Endodermal cell (in vitro differentiated cells): ENCODE measurements at places on chromosomes 2 and 18.

- no peaks in the 10 kb centered on the region for H3K27me3 ChIP-seq
- H3K4me1 ChIP-seq = peaks cover 2% of the 10 kb centered on the region
- H3K4me3 ChIP-seq = no peak overlapping the region
- no peak for DNase-seq
- H3K36me3 ChIP-seq = no peaks in the 10 kb centered on the region
These were observed 130.1 kb downstream of the LNPK start for GRCh38 chr2:175872005-175872348.

- H3K4me1 ChIP-seq = no peaks in the 10 kb centered on the region
- no peak overlapping the region for H3K4me3 ChIP-seq
- H3K36me3 ChIP-seq = no peaks in the 10 kb centered on the region
- H3K27me3 ChIP-seq = no peaks in the 10 kb centered on the region
- H3K27ac ChIP-seq = no peak overlapping the region
- DNase-seq = peak; percentile 44
These were observed 184.1 kb downstream of the CALCRL start for GRCh38 chr2:187263675-187264560.

- H3K36me3 ChIP-seq = no peaks in the 10 kb centered on the region
- DNase-seq = no peak
- H3K4me3 ChIP-seq = no peak overlapping the region
- H3K27me3 ChIP-seq = no peaks in the 10 kb centered on the region
- no peaks in the 10 kb centered on the region for H3K4me1 ChIP-seq
- no peak overlapping the region for H3K27ac ChIP-seq
These were observed 270.6 kb downstream of the DCC start for GRCh38 chr18:52610451-52611115.

DNA sequence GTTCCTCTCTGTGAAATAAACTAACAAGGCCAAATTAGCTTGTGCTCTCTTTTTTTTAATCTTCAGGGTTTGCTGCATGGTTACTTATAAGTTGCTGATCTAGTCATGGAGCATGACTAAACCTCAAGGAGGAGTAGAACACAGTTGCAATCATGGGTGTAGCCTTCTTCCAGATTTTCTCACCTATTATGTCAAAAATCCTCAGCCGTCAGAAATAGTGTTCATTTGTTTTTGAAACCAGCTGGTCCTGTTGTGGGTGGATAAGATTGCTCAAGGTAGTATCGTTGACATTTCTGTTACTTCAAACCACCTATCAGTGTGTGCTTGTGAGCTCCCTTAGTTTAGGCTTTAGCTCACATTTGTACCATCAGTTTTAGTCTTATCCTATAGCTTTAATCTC is 11.2 kb downstream of the RELCH start:
- H3K36me3 ChIP-seq = no peaks in the 10 kb centered on the region
- H3K4me3 ChIP-seq = peak overlapping the region; percentile 25
- H3K27me3 ChIP-seq = no peaks in the 10 kb centered on the region
- no peak for DNase-seq
- H3K4me1 ChIP-seq = peaks cover 6% of the 10 kb centered on the region
- H3K27ac ChIP-seq = no peak overlapping the region

GRCh38 chr2:181407171-181407570 is 50.0 kb upstream of the ITGA4 start:
- H3K4me3 ChIP-seq = no peak overlapping the region
- no peaks in the 10 kb centered on the region for H3K27me3 ChIP-seq
- DNase-seq = no peak
- peaks cover 13% of the 10 kb centered on the region for H3K4me1 ChIP-seq

- H3K36me3 ChIP-seq = no peaks in the 10 kb centered on the region
- peaks cover 15% of the 10 kb centered on the region for H3K27me3 ChIP-seq
- no peak for DNase-seq
- no peaks in the 10 kb centered on the region for H3K4me1 ChIP-seq
These were observed 66.5 kb downstream of the EVA1A start for GRCh38 chr2:75494137-75494769.

DNA sequence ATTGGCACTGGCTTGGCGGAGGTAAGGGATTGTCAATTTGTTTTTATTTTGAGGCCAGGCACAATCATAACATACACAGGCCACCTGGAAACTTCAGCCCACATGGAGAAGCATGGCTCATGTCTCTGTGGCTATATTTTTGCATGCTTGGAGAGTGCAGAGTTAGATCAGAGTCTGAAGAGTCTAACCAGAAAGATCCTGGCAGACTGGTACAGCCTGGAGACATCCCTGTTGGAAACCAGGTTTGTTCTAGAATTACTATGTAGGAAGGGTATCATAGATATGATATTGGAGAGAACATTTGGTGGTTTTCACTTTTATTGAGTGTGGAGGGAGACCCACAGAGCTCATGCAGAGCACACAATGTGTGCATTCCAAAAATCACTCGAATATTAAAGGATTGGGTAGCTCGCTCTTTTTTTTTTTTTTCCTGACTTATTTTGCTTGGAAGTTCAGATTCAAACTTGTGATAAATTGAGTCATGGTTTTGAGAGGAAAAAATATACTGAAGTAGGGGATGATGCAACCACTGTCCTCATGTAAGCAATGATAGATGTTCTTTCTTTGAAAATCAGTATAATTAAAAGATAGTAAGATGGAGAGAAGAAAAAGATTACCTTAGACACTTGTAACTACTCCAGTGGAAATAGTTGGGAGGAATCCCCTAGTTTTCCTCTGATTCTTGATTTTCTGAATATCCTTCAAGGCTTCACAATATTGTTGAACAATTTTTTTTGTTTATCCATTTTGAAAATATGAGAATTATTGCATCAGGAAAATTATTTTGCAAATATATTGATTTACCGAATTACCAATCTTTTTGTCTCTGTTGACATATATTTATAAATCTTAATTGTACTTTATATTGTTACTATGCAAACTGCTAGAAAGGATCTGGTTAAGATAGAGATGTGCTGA is 185.7 kb upstream of the ZEB2 start:
- H3K27ac ChIP-seq = no peak overlapping the region
- H3K4me3 ChIP-seq = no peak overlapping the region
- DNase-seq = no peak
- no peaks in the 10 kb centered on the region for H3K4me1 ChIP-seq

GRCh38 chr2:14615760-14616159 is 16.8 kb upstream of the LRATD1 start:
- no peak for DNase-seq
- H3K27ac ChIP-seq = no peak overlapping the region
- no peaks in the 10 kb centered on the region for H3K27me3 ChIP-seq
- no peaks in the 10 kb centered on the region for H3K36me3 ChIP-seq
- no peak overlapping the region for H3K4me3 ChIP-seq

- peak; percentile 42 for DNase-seq
- no peak overlapping the region for H3K4me3 ChIP-seq
- H3K4me1 ChIP-seq = no peaks in the 10 kb centered on the region
- H3K27me3 ChIP-seq = no peaks in the 10 kb centered on the region
- no peak overlapping the region for H3K27ac ChIP-seq
These were observed 56.7 kb downstream of the SDC1 start for GRCh38 chr2:20168048-20168726.

DNA sequence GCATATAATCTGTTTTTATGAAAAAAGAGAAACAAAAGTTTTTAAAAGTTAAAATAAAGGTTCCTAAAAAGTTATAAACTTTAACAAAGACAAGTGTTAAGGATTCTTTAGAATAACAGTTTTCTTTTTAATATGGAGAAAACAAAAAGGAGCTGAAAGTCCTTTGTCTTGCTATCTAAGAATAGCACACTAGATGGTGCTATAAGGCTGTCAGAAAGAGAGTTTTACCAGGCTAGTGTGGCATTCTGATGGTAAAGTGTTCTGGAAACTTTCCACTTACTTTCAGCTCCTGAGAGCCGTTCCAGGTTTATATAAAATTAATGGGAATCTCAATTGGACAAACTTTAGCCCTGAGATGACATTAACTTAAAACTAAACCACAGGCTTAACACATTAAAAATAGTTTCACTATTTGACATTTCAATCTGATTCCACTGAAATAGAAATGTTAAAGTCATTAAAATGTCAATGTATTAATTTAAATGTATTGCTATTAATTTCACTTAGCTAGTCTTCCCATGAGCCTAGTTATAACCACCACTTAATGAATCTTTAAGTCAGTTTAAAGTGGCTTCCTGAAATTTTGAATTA is 3.7 kb downstream of the FBXO48 start:
- H3K36me3 ChIP-seq = no peaks in the 10 kb centered on the region
- H3K27ac ChIP-seq = no peak overlapping the region
- DNase-seq = no peak
- no peaks in the 10 kb centered on the region for H3K4me1 ChIP-seq
- no peaks in the 10 kb centered on the region for H3K27me3 ChIP-seq

DNA sequence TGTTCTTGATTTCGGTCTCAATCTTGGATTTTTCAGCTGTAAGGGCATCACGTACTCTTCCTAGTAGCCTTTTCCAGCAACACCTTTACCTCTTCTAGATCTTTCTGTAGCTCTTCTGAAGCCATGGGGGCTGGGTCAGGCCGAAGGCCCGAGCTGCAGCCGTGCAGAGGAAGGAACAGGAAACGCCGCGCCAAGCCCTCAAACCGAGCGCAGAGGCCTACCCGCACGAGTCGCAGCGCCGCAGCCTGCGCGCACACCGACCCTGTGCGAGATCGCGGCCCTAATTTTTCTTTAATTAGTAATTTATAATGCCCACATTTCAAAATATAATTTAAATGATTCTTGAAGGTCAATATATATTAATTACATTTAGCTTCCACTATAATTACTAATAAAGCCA is 483.8 kb downstream of the NUP35 start:
- DNase-seq = no peak
- no peaks in the 10 kb centered on the region for H3K36me3 ChIP-seq
- H3K4me1 ChIP-seq = peaks cover 5% of the 10 kb centered on the region
- no peaks in the 10 kb centered on the region for H3K27me3 ChIP-seq

DNA sequence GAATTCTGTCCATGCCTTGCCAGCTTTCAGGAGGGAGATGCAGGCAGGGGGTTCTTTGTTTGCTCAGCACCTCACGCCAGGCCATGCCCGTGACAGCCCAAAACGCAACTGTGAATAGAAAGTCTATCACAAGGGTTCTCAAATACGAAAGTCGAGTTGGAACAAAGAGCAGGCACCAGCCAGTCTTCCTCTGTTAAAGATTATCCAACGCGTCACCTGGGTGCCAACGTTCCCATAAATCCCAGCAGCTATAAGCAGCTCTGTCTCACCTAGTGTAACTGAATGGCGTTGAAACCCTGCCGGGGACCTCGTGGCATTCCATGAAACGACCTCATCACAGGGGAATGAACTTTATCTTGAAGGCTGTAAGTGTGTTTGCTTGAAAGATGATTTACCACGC is 84.8 kb upstream of the GATA6 start:
- no peak overlapping the region for H3K4me3 ChIP-seq
- DNase-seq = peak; percentile 81
- no peaks in the 10 kb centered on the region for H3K36me3 ChIP-seq
- no peaks in the 10 kb centered on the region for H3K27me3 ChIP-seq
- no peak overlapping the region for H3K27ac ChIP-seq
- H3K4me1 ChIP-seq = peaks cover 14% of the 10 kb centered on the region

- H3K27ac ChIP-seq = no peak overlapping the region
- H3K27me3 ChIP-seq = no peaks in the 10 kb centered on the region
- H3K36me3 ChIP-seq = no peaks in the 10 kb centered on the region
- DNase-seq = peak; percentile 68
- no peak overlapping the region for H3K4me3 ChIP-seq
- H3K4me1 ChIP-seq = no peaks in the 10 kb centered on the region
These were observed 30.9 kb downstream of the GAREM1 start for GRCh38 chr18:32439802-32440201.

GRCh38 chr2:219416235-219416602 is 2.0 kb upstream of the DES start:
- no peaks in the 10 kb centered on the region for H3K27me3 ChIP-seq
- no peak overlapping the region for H3K4me3 ChIP-seq
- DNase-seq = peak; percentile 73
- H3K27ac ChIP-seq = no peak overlapping the region

DNA sequence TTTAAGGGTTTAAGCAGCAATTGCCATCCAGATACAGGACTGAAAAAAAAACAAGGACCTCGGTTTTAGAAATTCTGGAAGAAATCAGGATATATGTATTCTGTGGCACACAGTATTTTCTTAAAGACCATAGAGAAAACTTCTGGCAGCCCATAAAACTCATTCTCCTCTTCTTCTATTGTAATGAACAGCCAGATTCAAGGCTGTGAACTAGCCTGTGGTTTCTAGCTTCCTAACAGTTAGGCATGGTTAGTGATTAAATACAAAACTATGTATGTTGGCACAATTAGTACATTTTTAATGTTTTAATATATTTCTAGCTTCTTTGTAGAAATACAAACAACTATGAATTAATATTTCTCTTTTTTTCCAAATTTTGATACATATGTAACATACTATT is 555.7 kb downstream of the DSC3 start:
- DNase-seq = no peak
- H3K4me3 ChIP-seq = no peak overlapping the region
- no peaks in the 10 kb centered on the region for H3K27me3 ChIP-seq
- no peaks in the 10 kb centered on the region for H3K36me3 ChIP-seq
- no peak overlapping the region for H3K27ac ChIP-seq

- H3K27ac ChIP-seq = no peak overlapping the region
- peaks cover 8% of the 10 kb centered on the region for H3K27me3 ChIP-seq
- H3K36me3 ChIP-seq = no peaks in the 10 kb centered on the region
- DNase-seq = no peak
These were observed 45.9 kb upstream of the RHOB start for GRCh38 chr2:20400787-20401488.

DNA sequence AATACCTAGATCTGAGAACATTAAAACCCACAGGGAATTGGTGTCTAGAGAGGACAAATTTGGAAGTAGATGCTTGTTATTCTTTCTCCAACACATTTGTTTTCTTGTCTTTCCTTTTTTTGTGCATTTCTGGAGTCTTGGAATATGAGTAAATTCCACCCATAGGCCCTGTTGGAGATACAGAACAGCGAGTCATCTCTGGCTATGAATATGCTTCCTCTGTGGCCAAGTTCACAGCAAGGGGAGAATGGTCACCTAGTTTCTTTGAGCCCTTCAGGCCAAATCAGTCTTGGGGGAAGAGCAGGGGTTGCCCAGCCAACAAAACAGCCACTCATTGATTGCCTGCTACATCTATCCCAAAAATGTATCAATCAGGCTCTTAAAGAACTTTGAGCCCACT is 31.3 kb downstream of the SP140L start:
- no peaks in the 10 kb centered on the region for H3K36me3 ChIP-seq
- no peaks in the 10 kb centered on the region for H3K4me1 ChIP-seq
- no peak for DNase-seq
- H3K4me3 ChIP-seq = no peak overlapping the region
- H3K27me3 ChIP-seq = no peaks in the 10 kb centered on the region

DNA sequence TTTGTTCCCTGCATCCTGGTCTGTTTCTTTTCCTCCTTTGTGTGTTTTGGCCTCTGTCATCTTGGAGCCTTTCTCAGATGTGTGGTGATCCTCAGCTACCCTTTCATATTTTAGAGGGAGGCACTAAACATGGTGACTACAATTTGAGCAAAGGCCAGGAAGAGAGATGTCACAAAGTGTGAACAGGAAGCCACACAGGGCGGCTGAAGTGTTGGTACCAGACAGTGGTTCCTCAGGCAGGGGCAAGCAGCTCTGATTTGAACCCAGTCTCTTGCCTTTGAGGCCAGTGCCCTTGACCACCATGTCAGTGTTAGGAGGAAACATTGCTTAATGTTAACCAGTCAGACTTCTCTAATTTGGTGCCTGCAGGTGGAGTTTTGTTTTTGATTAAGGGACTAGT is 9.2 kb downstream of the LRRFIP1 start:
- peak overlapping the region; percentile 18 for H3K4me3 ChIP-seq
- peaks cover 97% of the 10 kb centered on the region for H3K36me3 ChIP-seq
- DNase-seq = no peak
- no peaks in the 10 kb centered on the region for H3K4me1 ChIP-seq
- H3K27me3 ChIP-seq = no peaks in the 10 kb centered on the region
